Neural crest cell (in vitro differentiated cells): ENCODE measurements at places on chromosomes 12 and 14. TPM values are rescaled to one million over a fixed set of nuclear protein-coding genes. Genes with fewer than 3 reads are reported as not detected.
A peak's percentile ranks its signal among the peaks of the same experiment; 100 is the strongest.

The PRR4 gene
- total RNA-seq, result 3.3 and 6.9 TPM in 2 replicates

The POTEM gene
- not detected in 2 replicates for total RNA-seq

The CREBL2 gene
- total RNA-seq, result 11.4 and 13.2 TPM in 2 replicates

The LRTM2 gene
- total RNA-seq, result 0.19 TPM in 1 of 2 replicates, not detected in the other

The SNRNP35 gene
- 21.3 and 25.1 TPM in 2 replicates for total RNA-seq

The CNOT2 gene
- 79.4 and 86.9 TPM in 2 replicates for total RNA-seq

The NUMB gene
- total RNA-seq, result 40.2 and 40.7 TPM in 2 replicates

The MMAB gene
- 84.9 and 95.6 TPM in 2 replicates for total RNA-seq

DNA sequence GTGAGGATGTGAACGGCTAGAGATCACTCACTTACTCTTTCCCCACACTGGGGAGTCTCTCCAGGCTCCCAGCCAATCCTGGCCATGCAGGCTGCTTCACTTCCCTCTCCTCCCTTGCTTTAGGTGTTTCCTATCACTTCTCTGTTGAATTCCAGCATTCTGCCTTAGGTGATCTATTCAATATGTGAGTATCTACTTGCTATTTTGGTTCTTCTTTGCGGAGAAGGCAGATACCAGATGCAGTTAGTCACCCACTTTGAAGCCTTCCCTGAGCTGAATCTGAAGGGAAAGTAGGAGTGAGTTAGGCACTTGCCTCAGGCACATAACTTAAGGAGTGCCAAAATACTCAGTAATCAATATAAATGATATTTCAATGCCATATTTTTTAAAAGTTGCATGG, 36.0 kb upstream of the FAR2 start:
- no peaks in the 10 kb centered on the region for H3K27me3 ChIP-seq
- H3K4me3 ChIP-seq, result no peak overlapping the region
- no peak for DNase-seq
- peaks cover 5% of the 10 kb centered on the region for H3K4me1 ChIP-seq
- no peak overlapping the region for H3K27ac ChIP-seq

- DNase-seq, result no peak
- no peak overlapping the region for H3K27ac ChIP-seq
- H3K36me3 ChIP-seq, result peaks cover 17% of the 10 kb centered on the region
Observed at GRCh38 chr12:94265966-94266745, 117.8 kb downstream of the PLXNC1 start.

GRCh38 chr14:39177168-39177545, 2.1 kb downstream of the PNN start:
- no peak for DNase-seq
- H3K27ac ChIP-seq, result peak overlapping the region; percentile 60
- peaks cover 36% of the 10 kb centered on the region for H3K4me1 ChIP-seq
- peaks cover 22% of the 10 kb centered on the region for H3K36me3 ChIP-seq

- H3K36me3 ChIP-seq, result no peaks in the 10 kb centered on the region
- peak overlapping the region; percentile 76 for H3K4me3 ChIP-seq
- peaks cover 4% of the 10 kb centered on the region for H3K27me3 ChIP-seq
- no peak overlapping the region for H3K27ac ChIP-seq
- DNase-seq, result no peak
- peaks cover 21% of the 10 kb centered on the region for H3K4me1 ChIP-seq
Observed at GRCh38 chr14:89418452-89418851, 1.4 kb upstream of the FOXN3 start.

- no peak overlapping the region for H3K27ac ChIP-seq
- H3K36me3 ChIP-seq, result no peaks in the 10 kb centered on the region
- no peaks in the 10 kb centered on the region for H3K27me3 ChIP-seq
- DNase-seq, result no peak
- no peak overlapping the region for H3K4me3 ChIP-seq
- no peaks in the 10 kb centered on the region for H3K4me1 ChIP-seq
Observed at GRCh38 chr14:83290447-83290846, 1756.8 kb upstream of the SEL1L start.

- DNase-seq, result no peak
- H3K36me3 ChIP-seq, result no peaks in the 10 kb centered on the region
- H3K27me3 ChIP-seq, result no peaks in the 10 kb centered on the region
- H3K27ac ChIP-seq, result no peak overlapping the region
Observed at GRCh38 chr14:57928732-57929131, 62.8 kb upstream of the SLC35F4 start.

- H3K4me1 ChIP-seq, result no peaks in the 10 kb centered on the region
- H3K27ac ChIP-seq, result no peak overlapping the region
Observed at GRCh38 chr14:25658988-25659387, 609.0 kb upstream of the STXBP6 start.

DNA sequence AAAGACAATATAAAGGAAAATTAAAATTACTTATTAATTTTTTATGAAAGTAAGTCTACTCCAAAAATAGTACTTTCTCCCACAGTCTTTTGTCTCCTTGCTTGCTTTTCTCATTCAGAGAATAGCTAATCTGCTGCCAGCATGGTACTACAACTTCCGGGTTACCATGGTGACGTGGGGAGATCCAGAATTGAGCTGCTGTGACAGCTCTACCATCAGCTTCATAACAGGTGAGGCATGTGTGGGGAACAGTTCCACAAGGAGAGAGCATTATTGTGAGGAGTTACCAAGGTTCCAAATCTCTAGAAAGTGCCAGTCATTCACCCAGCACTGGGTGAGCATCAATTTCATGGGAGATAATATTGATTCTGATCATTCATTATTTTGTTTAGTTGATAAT, 197.8 kb downstream of the PTPRO start:
- H3K36me3 ChIP-seq, result no peaks in the 10 kb centered on the region
- H3K4me1 ChIP-seq, result peaks cover 9% of the 10 kb centered on the region
- DNase-seq, result no peak
- no peak overlapping the region for H3K4me3 ChIP-seq
- H3K27me3 ChIP-seq, result peaks cover 11% of the 10 kb centered on the region

DNA sequence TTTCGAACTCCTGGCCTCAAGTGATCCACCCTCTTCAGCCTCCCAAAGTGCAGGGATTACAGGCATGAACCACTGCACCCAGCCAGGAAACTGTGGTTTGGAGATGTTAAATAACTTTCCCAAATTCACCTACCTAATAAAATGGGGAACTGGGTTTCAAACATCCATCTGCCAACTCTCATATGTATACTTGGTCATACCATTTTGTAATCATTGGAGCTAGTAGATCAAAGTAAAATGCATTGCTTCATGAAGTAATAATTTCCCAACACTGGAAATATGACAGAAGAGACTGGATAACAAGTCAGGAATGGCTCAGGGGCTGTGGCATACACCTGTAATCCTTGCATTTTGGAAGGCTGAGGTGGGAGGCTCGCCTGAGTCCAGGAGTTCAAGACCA, 5.3 kb upstream of the HECTD1 start:
- no peaks in the 10 kb centered on the region for H3K27me3 ChIP-seq
- DNase-seq, result no peak
- H3K4me1 ChIP-seq, result peaks cover 12% of the 10 kb centered on the region
- no peaks in the 10 kb centered on the region for H3K36me3 ChIP-seq
- no peak overlapping the region for H3K27ac ChIP-seq

DNA sequence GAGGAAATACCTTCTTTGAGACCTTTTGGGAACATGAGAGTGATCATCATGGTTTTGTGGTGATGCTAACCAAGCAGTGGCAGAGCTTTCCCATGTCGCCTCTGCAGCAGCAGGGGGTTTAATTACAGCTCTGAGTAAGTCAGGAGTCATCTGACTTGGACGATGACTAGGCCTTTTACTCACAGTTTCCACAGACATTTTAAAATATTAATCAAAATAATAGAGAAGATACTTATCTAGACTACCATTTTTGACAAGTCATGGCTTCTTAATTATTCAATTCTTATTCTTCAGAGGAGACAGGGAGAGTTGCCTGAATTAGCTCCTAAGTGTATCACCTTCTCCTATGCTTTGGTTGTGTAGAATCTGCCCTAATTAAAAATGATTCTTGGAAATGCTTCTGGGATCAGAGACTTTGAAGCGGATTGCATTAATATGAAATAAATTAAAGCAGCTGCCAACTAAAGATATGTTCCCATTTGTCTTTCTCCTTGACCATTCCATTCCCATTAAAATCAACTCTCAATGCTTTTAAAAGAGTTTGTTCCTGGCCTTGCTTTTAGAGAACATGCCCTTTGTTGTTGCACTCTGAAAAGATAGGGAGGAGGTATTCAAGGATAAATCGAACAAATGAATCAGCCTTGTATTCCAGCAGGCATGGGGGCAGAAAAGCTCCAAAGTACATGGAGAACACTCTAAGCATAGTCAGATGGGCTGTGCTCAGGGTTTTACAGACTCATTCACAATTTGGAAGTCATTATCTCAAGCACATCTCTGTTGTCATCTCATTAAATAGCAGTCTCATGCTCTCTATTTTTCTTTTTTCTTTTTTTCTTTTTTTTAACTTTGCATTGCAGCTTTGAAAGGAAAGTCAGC, 7.7 kb upstream of the IFNG-AS1 start:
- no peaks in the 10 kb centered on the region for H3K36me3 ChIP-seq
- H3K27me3 ChIP-seq, result no peaks in the 10 kb centered on the region
- no peak overlapping the region for H3K27ac ChIP-seq

DNA sequence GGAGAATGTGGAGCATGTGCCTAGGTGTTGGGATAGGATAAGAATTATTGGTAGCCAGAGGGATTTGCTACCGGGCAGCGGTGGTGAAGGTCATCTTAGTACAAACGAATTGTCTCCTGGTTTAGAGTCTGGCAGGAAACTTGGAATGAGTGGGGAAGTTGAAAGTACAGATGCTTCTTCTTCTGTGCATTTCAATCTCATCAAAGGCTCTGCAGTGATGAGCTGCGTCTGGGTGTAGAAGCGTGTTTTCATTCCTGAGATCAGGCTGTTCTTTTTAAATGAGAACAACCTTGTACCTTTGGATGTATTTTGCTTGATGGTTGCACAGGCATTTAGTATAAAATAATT, 2.1 kb downstream of the WNK1 start:
- no peak for DNase-seq
- no peak overlapping the region for H3K27ac ChIP-seq
- no peaks in the 10 kb centered on the region for H3K27me3 ChIP-seq
- no peaks in the 10 kb centered on the region for H3K36me3 ChIP-seq
- peaks cover 44% of the 10 kb centered on the region for H3K4me1 ChIP-seq
- peak overlapping the region; percentile 97 for H3K4me3 ChIP-seq
